ENCODE measurements at places on chromosomes 3 and 15. TPM values are rescaled to one million over a fixed set of nuclear protein-coding genes. Genes with fewer than 3 reads are reported as not detected.

- DNase-seq = no peak
These were observed 255.9 kb upstream of the CMC1 start for GRCh38 chr3:27985369-27986035.

The SMARCC1 gene
- total RNA-seq = 24.5 TPM

- DNase-seq = no peak
These were observed 313.3 kb downstream of the SATB1 start for GRCh38 chr3:18111796-18112232.

- no peak for DNase-seq
These were observed 538.1 kb upstream of the TBL1XR1 start for GRCh38 chr3:177735431-177735830.

DNA sequence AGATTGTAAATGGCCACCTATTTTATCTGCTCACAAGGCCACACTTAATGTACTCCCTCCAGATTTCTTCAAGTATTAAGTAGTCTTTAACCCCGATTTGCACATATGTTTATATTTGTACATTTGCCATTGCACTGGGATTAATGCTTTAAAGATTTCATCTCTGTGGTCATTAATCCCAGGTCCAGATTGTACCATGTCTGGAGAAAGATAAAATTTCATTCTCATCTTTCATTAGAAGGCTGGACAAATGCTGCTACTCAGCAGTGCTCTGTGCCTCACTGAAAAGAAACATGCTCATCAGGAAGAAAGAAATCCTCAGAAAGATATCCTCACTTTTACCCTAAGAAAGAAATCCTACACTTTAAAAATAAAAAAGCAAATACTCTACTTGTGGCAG is 62.5 kb upstream of the LRRC3B start:
- DNase-seq = no peak

DNA sequence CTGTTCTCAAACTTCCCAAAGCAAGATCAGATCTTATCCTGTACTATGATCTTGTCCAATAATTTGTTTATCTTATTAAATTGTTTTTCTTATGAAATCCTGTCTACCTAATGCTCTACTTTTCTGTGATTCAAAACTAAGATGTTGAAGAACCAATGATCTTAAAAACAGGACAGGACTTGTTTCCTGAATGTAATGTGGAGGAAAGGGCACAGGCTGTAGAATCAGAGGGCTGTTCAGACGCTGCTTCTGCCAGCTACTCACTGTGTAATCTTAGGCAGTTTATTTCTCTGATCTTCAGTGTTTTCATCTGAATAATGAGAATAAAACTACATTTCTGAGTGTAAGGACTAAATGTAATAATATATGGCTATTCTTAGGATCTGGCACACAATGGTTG is 20.1 kb upstream of the DMXL2 start:
- DNase-seq = no peak

DNA sequence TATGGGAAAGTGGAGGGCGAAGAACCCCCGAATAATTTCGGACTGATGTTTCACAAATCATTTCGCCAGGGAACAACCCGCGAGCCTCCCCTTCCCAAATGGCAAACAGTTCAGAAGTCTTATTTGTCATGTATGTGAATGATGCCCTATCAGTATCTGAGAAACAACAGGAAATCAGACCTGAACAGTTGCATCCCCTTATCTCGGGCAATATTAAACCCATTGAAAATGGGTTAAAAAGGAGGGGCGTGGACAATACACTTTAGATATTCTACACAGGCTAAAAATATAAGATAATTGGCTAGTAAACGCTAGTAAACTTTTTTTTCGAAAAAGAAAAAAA is 1003.3 kb upstream of the NR2F2 start:
- DNase-seq = no peak

The PPIP5K1 gene
- total RNA-seq = 22.2 TPM

DNA sequence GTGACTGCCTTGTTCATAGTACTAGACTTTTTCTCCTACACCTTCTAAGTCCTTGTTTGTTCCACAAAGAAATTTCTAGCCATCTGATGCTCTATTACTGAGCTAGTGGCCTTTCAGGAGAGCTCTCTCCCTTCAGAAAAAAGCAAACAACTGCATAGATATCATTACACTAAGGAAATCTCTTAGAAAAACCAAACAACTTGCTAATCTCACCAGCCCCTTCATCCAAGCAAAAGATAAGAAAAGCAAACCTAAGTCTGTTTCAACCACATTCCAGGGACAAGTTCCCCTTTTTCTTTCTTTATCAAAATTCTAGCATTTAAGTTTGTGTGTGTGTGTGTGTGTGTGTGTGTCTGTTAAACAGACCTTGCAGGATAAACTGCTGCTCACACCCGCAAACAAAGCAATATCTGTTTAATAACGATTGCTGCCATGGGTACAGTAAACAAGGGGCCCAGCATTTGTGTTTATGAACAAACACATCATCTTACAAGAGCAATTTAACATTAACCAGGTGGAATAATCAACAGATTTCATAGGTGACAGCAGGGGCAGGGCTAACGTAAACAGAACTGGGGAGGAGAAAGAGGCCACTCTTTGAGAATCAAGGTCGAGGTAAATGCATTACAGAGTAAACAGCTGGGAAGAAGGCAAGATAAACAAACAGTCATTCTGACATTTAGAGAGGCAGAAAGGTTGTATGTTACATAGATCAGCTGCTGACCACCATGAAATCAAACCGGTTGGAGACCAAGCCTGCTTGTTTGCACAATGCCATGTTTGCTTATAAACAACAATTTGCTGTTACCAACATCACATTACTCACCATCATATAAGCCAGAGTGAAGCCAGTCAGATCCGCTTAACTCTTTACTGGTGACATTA is 375.1 kb downstream of the FOXP1 start:
- DNase-seq = no peak

DNA sequence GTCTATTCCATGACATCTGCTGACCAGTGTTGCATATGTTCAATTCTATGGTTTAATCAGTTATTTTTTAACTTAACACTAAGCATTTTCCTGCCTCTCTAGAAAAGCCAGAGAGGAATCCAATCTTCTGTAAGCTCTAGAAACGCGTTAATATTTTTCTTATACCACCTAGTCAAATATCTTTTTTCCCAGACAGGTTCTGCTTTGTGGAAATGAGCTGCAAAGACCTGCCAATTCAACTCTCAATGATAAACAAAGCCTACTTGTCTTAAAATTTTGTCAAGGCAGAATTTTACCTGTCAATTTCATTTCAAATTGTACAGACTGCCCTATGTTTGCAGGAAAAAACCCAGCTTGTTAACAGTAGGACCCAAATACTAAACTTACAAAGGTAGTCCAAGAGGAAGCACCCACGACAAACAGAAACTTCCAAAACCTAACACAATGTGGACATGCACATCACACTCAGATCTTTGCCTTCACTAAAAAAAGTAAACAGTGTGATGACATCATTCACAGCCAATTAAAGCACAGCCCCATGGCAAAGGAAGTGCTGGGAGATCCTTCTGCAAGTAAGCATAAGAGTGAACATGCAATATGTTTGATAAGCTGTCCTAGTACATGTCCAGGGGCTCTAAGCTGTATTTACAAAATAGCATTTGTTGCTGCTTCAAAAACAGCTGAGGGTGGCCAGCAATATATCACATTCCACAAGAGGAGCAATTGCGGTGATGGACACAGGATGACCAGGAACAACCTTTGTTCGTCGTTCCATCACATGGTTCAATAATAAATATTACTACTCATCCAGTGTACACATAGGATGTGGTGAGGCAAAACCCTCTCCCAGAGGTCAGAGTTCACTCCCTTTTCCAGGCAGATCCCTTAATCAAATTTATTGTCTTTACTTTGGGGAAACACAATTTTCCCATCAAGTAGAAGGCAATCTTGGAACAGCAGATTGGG is 139.4 kb upstream of the TSC22D2 start:
- DNase-seq = no peak

DNA sequence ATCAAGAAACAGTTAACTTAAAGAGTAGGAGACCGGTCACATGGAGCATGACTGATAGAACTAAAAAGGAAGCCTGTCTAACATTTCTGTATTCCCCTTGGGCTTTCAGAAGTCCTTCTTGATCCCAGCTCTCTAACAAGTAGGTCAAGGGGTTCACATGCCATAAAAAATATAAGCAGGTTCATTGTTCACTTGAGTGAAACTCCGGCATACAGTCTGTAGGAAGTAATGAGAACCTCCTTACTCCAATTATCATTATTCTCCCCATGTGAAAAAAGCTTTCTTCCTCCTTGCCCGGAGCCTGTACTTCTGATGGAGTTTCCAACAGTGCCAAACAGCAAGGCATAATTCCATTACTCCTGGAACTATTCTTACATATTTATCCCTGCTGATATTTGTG is 242.8 kb upstream of the CNTN4 start:
- no peak for DNase-seq

The CYP11A1 gene
- total RNA-seq = 1.2 TPM

DNA sequence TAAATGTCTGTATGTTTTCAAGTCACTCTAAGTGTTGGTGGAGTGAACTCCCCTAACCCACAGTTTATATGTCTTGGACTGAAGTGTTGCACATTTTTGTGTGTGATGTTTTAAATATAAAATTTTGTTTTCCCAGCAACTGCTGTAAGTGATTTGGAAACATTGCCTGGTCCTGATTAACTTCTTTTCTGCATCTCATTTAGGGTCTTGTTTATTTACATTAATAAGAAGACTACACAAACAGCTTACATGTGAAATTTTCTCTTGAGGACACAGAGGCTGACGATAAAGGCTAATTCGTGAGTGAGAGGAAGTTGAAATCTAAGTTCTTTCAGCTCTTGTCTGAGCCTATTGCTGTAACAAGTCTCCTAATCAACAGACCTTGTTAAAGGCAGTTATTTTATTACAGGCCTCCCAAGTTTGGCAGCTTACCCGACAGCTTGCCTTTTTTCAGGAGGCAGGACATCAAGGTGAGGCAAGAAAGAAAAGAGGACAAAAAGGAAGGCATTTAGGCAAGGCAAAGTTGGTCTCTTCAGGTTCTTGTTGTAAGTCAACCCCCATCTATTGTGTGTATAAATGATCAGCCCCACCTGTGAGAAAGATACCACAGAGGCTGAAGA is 177.7 kb upstream of the NR2E3 start:
- no peak for DNase-seq

GRCh38 chr3:107928084-107928445 is 162.8 kb downstream of the CD47 start:
- DNase-seq = no peak

Data from heart right ventricle (tissue), 16 donors.